ENCODE measurements at places on chromosomes 5 and 9.
A peak's percentile ranks its signal among the peaks of the same experiment; 100 is the strongest.

- no peak for DNase-seq
Measured at GRCh38 chr9:75183306-75183705, 95.0 kb downstream of the OSTF1 start.

- no peak for DNase-seq
Measured at GRCh38 chr9:114902786-114903524, 27.4 kb downstream of the TNFSF8 start.

DNA sequence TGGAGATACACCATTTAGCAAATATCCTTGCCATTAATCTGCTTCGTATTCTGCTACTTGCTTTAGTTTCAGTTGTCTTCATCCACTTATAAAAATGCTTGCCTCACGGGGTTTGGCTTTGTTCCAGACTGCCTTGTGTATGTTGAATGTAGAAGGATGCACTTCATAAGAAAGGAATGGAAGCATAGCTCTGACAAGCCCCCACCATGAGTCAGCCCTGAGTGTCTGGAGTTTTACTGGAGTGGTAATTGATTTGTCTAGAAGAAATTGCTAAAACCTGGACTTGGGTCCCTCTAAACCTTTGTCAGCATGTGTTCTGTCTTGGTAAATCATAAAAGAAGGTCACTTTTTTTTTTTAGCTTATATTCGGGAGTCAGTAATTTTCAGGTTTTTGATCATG is 4.6 kb downstream of the TEX48 start:
- no peak for DNase-seq

DNA sequence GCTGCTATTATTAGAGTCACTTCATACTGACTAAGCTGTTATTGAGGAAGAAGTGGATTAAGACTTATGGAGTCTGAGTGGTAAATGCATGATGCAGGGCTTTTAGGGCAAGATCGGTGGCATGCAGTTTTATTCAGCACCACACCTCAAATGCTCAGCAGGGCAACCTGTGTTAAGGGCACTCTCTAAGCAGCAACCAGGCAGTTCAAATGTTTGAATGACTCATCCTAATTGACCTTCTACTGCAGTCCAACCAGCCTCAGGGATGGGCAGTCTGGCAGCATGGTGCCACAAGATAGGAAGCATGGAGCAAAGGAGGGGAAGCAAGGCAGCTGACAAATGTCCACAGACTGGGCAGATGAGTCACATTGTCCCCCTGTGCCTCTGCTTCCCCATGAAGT is 80.2 kb upstream of the MIER3 start:
- no peak for DNase-seq

DNA sequence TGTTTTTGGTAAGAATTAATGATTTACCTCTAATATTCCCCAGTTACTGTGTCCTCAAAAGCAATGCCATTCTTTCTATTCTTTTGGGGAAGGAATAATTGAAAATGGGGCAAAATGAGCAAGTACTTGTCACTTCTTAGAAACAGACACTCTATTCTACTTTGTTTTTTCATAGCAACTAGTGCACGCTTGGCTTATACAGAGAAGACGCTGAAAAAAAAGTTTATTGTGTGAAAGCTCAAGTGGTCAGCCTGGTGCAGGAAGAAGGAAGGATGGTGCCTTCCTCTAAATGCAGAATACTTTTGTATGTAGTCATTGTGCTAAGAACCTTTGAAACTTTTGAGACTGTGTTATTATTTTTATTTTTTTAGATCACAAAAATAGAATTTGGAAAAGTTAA is 29.6 kb downstream of the ANKDD1B start:
- DNase-seq: no peak

- no peak for DNase-seq
Measured at GRCh38 chr5:138240650-138241385, 27.7 kb upstream of the CDC23 start.

DNA sequence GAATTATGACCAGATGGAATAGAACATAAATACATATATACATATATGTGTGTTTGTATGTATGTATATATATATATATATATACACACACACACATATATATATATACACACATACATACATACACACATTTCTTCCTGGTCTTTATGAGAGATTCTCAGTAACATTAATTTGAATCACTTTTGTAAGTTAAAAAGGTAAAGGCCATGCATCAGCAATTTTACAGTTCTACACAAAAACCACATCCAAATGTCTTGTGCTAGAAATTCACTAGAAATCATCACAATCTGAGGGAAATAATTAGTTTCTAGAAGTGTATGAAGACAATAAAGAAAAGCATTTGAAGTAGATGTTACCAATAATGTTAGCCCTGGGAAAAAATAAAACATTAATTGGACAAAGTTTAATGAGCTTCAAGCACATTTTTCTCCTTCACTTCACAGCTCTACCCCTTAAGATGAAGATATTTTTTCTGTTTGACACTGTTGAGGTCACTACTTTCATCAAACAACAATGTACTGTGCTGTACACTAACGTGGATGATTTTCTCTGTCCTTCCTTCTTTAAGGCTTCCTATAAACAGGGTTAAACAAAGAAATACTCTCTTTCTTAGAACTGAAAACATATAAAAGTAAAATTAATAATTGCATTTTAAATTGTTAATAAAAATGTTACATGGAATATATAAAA is 189.2 kb upstream of the NR4A3 start:
- no peak for DNase-seq

DNA sequence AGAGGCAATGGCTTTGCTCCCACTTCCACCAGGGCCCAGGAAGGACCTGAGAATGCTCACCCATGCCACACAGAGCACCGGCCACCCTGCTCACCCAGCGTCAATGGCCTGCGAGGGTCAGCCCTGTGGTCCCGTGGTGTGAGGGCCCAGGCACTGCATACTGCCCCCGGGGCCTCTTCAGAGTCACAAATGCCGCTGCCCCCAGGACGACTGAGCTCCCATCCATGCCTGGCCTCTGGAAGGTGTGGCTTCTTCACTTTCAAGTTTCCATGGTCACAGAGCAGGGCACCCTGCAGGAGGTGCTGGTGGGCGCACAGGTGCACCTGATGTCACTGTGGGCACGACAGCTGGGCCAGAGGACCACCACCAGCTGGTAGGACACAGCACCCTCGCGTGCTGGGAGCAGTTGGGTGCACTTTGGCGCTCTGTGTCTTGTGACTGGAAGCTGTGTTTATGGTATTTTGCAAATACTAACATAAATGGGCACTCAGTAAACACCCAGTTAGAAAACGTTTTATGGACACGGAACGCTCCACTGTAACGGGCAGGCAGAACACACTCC is 12.5 kb upstream of the ZDHHC11 start:
- no peak for DNase-seq

DNA sequence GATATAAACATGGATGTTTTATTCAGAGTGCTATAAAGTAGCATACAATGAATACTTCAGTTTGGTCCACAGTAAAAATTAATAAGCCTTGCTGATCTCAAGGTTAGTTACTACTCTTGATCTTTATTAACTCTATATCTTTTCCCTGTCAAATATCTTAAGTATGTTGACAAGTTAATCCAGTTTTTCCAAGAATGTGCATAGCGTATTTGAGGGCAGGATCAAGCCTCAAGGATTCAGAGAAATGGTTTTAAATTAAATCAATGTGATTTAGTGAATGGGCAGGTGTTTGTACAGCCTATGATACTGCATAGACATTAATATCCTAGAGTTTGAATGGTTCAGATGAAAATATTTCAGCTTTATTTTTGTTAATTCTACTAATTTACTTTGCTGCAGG is 20.7 kb downstream of the MATR3 start:
- no peak for DNase-seq

DNA sequence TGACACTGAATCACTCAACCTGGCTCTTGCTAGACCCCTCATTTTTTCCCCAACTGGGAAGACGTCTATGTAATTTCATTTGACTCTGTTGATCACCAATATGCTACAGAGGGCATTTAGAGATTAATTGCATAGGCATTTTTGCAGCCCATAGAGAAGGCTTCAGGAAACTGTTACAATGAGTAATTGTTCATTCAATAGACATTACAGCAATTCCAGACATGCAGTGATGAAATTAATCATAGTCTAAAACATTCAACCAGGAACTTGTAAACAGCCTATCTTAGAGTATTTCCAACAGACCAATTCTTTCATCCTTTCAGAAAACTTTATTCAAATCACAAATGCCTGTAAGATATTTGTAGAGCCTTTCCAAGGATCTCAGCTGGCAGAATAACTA is 122.3 kb downstream of the MARCHF11 start:
- DNase-seq: no peak

DNA sequence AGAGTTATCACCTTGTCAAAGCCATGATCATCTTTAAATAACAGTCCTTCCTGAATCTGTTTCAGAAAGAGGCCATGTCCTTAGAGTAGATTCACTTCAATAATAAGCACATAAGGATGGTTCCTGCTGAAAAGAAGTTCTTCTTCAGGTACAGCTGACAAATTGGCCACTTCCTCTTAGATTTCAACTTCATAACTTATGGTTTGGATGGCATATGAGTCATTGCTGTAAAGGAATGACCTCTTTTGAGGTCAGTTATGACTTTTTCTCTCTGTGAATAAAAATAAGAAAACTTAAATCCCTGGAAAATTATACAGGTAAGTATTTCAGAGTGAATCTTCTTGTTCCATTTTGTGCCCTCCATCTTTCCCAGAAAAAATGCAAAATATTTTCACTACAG is 555.3 kb upstream of the ZNF462 start:
- no peak for DNase-seq

GRCh38 chr5:16981700-16982099 is 45.6 kb upstream of the MYO10 start:
- DNase-seq: no peak

DNA sequence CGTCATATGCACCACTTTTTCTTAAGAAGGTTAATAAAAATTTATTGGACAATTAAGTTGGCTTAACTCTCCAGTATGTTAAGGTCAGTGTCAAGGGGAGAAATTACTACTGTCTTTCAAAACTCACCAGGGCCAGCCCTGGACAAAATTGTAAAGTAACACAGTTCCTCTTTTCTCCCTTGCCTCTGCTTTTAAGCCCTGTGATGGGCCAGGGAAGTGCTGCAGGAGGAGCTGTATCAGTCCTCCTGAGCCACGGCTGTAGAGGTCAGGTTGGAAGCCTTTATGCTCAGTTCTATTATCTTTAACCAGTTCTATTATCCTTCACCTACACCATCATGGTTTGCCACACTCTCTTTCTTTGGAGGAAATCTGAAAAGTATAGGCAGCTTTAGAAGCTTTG is 11.5 kb upstream of the PPP2R2B start:
- DNase-seq: no peak

DNA sequence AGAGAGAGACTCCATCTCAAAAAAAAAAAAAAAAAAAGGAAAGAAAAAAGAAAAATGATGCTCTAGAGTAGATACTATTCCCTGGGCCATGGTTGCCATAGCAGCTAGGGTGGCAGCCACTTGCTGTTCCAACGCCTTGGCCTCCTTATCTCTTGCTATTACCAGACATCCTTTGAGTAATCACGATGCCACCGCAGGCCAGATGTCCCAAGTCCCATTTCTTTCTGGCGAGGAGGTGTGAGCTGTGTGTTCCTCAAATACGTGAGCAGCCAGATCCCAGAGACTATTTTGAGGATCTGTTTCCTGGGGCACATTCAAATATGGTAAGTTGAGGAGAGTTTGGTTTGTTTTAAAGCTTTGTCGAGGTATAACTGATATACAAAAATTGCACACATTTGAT is 23.4 kb upstream of the GFPT2 start:
- no peak for DNase-seq

DNA sequence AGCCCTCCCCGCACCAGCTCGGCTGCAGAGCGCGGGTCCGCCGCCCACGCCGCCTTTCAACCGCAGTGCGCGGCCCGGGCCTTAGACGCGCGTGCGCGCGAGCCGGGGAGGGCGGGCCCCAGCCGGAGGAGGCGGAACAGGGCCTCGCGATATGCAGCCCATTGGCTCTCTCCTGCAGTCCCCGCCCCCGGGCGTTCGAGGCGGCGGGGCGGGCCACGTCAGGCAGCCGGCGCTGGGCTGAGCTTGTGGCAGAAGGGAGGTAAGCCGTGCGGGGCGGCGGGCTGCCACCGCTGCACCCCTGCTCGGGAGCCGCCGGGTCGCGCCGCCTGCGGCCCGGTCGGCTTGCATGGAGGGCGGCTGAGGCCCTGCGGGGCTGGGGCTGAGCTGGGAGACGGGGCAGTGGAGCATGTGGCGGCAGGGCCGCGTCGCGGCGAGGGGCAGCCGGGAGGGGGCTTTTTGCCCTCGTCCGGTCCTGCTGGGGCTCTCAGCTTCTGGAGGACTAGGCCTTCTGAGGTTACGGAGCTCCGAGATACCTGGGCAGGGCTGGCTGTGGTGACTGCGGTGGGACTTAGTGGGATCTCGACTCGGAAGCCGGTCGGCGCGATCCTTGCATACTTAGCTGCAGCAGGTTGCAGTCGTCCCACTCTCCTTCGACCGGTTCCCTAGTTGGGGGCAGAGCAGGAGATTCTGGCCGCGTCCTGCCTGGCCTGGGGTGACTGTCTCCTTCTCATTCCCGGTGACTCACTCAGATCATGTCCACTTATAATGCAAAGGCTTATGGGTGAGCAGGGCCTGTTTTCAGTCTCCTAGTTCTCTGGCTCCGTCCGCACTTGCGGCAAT is at the start of gene FOCAD:
Gene FOCAD, plus strand, starts transcription at position 225 of the 840 bp plus-strand sequence. CDS start 31,095 bp downstream, outside the sequence.
- DNase-seq: peak; percentile 92

- DNase-seq: no peak
Measured at GRCh38 chr9:24624481-24624880, 78.8 kb upstream of the IZUMO3 start.

DNA sequence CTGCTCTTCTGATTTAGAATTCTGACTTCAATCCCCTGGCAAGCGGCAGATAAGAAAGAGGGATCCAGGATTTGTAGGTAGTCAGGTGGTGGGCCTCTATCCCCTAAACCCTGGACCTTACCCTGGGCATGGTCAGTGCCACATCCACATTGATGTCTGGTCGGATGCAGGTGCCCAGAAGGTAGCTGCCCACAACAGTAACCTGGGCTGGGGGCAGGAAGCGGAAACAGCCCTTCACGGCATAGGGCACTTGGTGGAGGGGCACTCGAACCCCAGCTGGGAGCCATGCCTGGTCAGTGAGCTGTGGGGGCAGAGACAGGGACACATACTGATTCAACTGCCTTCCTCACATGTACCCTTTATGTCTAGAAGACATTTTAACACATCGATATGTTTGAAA is 3.8 kb downstream of the NOL6 start:
- DNase-seq: no peak

GRCh38 chr9:127714020-127714750 is 1.3 kb downstream of the PTRH1 start:
- DNase-seq: no peak

DNA sequence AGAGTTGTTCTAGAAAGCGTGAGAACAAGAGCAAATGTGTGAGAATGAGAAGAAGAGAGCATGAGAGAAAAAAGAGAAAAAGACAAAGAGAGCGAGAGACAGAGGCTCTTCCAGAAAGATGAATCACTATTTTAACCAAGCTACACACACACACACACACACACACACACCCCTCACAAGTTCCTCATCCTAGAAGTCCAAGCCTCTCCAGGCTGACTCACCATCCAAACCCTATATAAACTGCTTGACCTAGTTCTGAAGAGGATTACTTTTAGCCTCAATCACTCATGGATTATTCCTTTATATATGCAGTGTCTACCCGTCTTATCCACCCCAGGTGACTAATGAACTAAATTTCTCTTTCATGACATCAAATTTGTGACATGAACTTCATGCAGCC is 37.6 kb downstream of the C9orf57 start:
- no peak for DNase-seq
